ENCODE measurements at places on chromosomes 4 and X.

GRCh38 chr4:40559585-40560465 is 69.8 kb downstream of the RBM47 start:
- no peak for DNase-seq

DNA sequence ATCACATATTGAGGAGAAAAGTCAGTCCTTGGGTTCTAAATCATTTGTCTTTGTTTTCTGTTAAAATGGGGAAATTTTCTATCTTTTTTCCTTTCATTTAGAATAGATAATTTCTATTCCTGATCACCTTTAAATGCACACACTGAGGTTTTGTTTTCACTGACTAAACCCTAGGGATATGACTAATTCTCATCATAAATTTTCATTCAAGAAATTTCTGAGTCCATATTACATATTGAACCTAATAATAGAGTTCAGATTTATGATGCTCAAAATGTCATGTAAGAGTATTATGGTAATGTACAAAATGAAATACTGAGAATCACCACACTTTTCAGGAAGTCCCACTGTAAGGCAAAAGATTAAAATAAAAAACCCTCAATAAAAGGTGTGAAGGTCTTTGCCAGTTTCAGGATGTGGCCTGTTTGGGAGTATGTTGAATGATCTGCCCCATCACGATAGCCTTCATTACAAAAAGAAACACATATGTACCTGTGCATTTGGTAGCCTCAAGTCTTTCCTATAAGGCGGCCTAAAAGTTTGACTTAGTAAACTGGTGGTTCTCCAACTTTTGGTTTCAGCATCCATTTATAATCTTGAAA is 49.4 kb downstream of the LEF1 start:
- no peak for DNase-seq

- no peak for DNase-seq
Observed at GRCh38 chr4:14607578-14607977, 394.7 kb upstream of the CPEB2 start.

- peak; percentile 65 for DNase-seq
Observed at GRCh38 chr4:9703391-9703790, 78.0 kb upstream of the DRD5 start.

GRCh38 chr4:5573965-5574364 is 134.4 kb downstream of the EVC2 start:
- DNase-seq, result no peak

- DNase-seq, result no peak
Observed at GRCh38 chrX:2933125-2933900, 4.2 kb upstream of the ARSD start.

DNA sequence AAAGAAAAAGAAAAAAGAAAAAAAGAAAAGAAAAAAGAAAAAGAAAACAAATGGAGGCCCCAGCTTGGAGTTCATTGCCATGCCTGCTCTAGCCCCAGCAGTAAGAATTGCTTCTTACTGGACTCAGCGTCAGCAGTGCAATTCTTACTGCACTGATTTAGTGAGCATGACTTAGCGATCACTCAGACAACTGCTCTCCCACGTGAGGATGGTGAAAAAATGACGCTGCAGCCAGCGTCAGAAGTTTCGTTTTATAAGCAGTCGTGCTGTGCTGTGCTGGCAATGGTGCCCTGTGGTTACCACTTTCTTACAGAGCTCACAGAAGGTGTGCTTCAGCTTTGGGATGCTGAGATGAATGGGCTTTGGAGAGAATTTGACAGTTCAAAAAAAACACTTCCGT is 68.3 kb upstream of the DDX3X start:
- DNase-seq, result no peak

DNA sequence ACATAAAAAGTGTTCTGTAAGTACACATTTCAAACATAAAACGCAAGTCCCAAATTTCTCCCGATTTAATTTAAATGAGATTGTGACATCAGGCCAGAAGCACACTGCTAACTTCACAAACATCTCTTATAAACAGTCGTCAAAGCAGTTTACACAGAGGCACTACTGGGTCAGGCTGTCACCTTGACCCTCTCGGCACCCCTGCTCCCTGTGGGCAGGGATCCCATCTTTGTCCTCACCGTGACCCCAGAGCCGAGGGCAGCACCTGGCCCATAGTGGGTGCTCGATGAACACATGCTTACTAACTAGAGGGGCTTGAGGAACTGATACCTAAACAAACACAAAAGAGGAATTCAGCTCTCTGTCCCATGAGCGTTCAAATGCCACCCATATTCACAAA is 22.2 kb downstream of the QDPR start:
- DNase-seq, result no peak

DNA sequence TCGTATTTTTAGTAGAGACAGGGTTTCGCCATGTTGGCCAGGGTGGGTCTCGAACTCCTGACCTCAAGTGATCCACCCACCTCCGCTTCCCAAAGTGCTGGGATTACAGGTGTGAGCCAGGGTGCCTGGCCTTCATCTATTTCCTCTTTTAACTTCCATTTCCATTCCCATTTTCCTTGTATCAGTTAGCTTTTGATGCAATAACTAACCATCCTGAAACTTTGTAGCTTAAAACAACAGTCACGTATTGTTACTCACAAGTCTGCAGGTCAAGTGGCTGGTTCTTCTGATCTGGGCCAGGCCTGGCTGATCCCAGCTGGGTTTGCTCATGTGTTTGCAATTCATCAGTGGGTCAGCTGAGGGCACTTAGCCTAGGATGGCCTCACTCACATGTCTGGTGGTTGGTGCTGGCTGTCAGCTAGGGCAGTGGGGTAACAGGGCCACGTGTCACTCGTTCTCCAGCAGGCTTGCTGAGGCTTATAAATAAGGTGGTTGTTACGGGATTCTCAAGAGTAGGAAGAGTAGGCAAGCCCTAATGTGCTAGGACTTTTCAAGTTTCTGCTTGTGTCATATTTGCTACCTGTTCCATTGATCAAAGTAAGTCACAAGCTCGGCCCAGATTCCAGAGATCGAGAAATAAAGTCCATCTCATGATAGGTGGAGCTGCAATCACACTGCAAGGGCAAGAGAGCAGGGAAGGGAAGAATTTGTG is 88.2 kb downstream of the SOWAHB start:
- no peak for DNase-seq

GRCh38 chr4:102614801-102615200 is 113.6 kb downstream of the NFKB1 start:
- no peak for DNase-seq

DNA sequence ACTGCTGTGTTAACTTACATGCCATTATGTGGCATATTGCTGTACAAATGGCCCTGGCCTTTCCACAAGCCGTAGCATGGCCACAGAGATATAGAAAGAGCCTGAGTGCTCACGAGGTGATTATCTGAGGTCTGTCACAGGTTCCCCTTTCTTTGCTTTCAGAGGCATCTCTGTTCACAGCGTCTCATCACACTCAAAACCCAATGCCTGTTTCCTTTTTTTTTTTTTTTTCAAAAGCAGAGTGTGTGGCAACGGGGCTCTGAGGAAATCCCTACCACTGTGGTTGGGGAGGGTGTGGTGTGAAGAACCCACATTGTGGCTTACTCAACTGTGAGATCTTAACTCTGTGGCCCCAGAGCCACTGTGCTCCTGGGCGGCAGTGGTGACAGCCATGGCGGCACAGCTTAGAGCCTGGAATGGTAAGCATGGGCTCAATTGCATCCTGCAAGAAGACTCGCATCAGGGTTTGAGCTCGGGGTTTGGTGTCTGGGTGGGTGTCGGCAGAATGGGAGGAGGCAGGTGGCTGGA is 30.8 kb downstream of the RTL5 start:
- no peak for DNase-seq

DNA sequence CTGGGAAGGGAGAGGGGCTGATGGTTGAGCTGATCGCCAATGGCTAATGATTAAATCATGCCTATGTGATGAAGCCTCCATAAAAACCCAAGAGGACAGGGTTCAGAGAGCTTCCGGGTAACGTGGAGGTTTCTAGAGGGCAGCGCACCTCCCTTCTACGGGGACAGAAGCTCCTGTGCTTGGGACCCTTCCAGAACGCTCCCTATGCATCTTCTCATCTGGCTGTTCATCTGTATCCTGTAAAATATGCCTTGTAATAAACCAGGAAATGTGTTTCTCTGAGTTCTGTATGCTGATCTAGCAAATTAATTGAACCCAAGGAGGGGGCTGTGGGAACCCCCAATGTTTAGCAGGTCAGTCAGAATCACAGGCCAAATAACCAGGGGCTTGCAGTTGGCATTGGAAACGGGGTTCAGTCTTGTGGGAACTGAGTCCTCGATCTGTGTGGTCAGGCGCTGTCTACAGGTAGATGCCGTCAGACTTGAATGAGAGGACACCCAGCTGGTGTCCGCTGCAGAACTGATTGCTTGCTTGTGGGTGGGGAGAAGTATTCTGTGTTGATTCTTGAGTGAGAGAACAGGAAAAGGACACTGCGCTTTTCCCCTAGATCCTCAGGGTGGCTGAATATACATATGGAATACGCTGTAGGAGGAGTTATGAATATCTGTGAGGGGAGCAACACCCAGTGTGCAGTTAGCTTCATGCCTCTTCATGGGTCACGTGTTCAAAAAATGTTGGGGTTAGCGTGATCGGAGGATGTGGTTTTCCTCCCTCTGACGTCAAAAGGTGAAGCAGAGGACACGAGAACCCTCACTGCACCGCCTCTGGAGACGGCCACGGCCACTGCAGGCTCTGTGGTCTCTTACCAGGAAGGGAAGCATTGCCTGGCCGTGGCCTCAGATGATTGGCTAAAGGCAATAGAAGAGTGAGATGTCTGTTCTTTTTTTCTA is 29.2 kb downstream of the HTT-AS start:
- DNase-seq, result peak; percentile 20

DNA sequence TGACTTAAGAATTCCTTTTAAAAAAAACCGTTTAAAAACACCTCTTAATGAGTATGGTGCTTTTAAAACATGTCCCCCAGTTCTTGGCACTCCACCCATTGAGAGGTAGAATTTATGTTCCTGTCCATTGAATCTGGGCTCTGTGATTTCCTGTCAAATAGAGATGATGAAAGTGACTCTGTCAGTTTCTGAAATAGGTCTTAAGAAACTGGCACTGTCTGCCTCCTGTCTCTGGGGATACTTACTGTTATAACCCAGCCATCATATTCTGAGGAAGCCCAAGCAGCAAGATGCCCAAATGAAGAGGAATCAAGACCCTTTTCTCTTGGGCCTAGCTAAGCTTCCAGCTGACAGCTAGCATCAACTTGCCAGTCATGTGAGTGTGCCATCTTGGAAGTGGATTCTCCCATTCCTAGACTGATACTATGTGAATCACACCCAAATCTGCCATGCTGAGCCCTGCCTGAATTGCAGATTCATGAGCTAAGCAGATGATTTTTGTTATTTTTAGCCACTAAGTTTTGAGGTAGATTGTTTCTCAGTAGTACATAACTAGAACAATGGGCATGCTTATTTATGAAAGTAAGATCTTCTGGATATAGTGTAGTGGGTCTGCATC is 22.8 kb downstream of the C4orf54 start:
- DNase-seq, result no peak

GRCh38 chr4:170227928-170228327 is 138.2 kb upstream of the AADAT start:
- no peak for DNase-seq

DNA sequence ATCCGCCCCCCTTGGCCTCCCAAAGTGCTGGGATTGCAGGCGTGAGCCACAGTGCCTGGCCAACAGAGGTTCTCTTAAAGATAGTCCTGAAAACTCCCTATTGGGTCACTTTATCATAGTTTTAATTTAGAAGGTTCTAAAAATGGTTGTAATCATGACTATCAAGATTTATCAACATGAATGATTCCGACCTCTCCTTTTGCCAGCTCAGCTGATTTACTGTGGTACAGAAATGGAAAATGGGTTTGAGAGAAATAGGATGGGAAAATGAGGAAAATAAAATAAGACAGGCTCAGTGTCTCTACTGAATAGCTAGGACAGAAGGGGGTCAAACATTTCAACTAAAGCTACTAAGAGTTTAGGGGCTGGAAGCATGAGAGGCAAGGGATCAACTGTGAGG is 28.2 kb upstream of the UGDH start:
- no peak for DNase-seq

- DNase-seq, result peak; percentile 11
Observed at GRCh38 chr4:158020176-158020575, 152.6 kb downstream of the GASK1B start.

GRCh38 chr4:18508786-18509185 is 487.2 kb upstream of the LCORL start:
- DNase-seq, result no peak

DNA sequence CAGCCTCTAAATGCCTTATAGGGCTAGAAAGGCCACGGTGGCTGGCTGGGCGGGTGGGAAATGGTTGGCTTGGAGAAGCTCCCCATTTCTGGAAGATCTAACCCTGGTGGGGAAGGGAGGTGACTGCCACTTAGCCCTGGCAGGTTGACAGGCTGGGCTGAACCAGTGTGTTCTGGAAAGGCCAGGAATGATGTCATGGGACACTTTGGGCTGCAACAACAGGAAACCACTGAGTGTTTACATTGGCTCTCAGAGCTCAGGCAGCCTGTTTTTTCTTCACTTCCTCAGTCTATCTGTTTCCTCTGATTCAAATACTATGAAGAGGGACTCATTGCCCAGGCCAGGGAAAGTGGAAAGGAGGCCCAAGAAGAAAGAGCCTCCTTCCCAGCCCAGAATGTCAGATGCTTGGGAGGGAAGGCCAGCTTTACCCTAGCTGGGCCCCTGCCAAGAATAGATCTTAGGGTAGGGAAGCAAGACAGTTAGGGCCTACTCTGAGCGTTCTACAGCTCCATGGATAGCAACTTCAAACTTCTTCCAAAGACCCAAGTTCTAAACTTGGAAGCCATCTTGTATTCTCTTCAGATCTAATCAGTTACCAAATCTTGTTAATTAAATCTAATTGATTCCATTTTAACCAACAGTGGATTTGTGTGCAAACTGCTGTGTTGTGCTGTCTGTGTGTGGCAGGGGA is 65.8 kb upstream of the MSN start:
- peak; percentile 39 for DNase-seq

Measured in Calu3 (cell line).